NCI-H526 (cell line): ENCODE measurements at places on chromosomes 2 and 18.

DNA sequence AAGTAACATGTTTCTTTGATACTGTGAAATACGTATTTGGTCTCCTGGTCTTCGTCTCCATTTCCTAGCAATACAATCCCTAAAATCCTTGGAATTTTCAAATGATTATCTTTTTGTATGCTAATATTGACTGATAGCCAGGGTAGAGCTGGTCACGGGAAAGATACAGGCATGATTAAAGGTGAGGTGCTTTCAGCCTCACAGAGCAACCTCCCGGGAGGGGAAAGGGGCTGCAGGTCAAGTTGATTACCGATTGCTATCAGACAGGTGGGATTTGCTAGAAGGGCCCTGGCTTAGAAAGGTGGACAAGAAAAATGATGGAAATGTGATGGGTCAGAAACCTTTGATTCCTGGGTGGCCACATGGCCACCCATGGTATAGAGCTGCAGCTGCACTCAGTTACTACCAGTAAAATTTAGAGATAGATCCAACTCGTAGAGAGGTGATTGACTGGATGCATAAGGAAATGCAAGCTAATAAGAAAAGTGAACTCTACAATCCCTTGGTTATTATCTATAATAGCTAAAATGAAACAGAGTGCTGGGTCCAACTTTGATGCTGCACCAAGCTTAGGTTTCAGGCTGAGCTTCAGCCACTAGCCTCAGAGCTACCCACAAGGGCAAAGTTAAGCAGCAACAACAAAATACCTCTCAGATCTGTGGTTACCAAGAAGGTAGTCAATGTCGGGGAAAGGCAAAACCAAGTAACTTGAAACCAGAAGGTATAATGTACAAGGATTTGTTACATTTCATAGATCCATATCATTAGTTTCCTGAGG is 15.3 kb downstream of the YPEL5 start:
- no peak for DNase-seq

DNA sequence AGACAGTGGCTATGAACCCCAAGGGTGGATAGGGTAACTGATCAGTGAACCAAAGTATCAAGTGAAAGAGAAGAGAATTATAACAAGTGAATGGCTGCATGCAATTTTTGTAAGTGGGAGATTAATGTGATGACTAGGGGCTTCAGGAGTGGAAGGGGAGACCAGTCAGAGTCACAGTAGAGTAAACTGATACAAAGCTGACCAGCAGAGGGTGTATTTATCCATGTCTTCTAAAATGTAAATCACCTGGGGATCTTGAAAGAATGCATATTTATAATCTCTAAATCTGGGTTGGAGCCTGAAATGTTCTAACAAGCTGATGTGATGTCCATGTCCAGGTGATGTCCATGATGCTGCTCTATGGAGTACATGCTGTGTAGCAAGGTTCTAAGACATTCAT is 1351.3 kb upstream of the CHAC2 start:
- no peak for DNase-seq

DNA sequence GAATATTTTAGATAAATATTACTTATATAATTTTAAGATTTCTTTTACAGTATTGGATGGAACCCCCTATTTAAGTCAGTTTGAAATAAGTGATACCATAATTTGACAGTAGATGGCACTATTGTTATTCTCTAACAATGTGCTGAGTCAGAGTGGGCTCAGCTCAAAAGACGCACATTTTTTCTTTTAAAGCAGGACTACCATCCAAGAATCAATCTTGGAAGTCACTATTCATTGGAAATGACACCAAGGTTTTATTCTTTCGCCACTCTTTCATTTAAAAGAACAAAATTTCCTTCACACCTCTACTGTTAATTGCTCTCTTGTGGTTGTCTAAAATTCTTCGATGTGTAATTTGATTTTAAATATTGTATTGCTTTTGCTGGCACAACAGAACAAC is 32.6 kb upstream of the SPAG16 start:
- peak; percentile 76 for DNase-seq

GRCh38 chr18:75029481-75029880 is 179.5 kb downstream of the PTGR3 start:
- no peak for DNase-seq

DNA sequence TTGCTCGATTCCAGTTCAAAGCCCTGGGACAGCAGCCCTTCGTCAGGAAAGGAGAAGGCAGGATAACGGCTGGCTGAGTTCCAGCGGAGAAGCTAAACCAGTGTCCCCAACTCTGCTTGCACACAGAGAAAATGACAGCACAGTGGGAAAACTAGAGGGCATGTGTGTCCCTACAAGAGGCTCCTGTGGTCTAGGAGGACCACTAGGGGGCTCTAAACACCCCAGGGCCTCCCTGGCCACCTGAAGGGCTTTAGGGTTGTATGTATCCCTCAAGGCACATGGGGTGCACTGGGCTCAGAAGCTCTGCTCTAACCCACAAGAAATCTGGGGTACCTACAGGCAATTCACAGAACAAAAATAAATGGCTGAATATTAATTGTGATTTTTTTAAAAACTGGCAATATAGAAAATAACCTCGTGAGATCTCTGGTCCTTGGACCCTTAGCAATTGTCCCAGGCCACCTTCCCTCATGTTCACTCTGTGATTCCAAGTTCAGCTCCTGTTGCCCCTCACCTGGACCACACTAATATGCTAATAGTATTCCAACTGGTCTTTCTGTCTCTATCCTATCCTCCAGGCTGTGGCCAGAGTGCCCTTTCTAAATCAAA is 17.5 kb downstream of the STAT1 start:
- DNase-seq: no peak

- peak; percentile 92 for DNase-seq
These were observed 168.4 kb upstream of the PKDCC start for GRCh38 chr2:41879235-41879916.

- no peak for DNase-seq
These were observed 31.6 kb upstream of the VWC2L start for GRCh38 chr2:214379227-214379626.

DNA sequence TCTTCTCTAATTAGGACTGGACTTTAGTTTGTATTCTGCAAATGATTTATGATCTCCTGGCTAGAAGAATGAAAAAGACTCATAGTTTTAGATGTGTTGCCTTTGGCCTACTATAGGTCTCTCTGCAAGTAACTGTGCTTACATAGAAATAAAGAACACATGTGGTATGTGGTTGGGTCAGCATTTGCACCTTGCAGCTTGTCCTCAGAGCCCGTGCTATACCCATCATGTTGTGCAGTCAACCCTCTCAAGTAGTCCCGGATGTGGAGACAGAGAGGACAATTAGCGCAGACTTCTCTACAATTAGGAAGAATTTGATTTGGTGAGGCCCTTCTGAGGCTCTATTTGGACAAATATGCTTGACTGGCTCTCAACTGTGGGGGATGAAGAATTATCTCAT is 203.7 kb upstream of the ITGA4 start:
- DNase-seq: no peak

GRCh38 chr2:239264492-239264837 is 136.4 kb downstream of the HDAC4 start:
- no peak for DNase-seq

GRCh38 chr2:232888839-232889529 is 18.9 kb downstream of the SNORC start:
- no peak for DNase-seq

GRCh38 chr2:120522151-120522751 is 176.3 kb downstream of the INHBB start:
- no peak for DNase-seq

- no peak for DNase-seq
These were observed 90.2 kb downstream of the SMAD7 start for GRCh38 chr18:48860269-48861180.

- no peak for DNase-seq
These were observed 315.9 kb upstream of the THUMPD2 start for GRCh38 chr2:40095000-40095399.

DNA sequence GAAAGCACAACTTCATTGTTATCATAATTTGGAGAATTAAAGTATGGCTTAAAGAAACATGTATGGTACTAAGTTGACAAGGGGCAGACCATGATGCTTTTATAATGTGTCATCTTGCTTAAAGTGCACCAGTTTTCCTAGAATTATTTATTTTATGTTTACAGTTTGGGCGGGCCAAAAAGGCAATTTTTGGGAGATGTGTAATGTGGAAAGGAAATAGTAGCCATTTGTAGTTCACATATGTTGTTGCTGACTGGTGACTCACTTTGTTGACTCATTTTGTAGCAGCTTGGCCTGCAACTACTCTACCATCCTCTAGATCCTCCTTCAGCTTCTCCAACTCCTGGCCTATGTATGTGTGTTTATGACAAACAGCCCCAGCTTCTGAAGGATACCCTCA is 7.7 kb downstream of the ZSCAN30 start:
- no peak for DNase-seq

- DNase-seq: no peak
These were observed 38.9 kb downstream of the PRKRA start for GRCh38 chr2:178412047-178412446.

- no peak for DNase-seq
These were observed 98.8 kb downstream of the ADCYAP1 start for GRCh38 chr18:1003499-1003898.

DNA sequence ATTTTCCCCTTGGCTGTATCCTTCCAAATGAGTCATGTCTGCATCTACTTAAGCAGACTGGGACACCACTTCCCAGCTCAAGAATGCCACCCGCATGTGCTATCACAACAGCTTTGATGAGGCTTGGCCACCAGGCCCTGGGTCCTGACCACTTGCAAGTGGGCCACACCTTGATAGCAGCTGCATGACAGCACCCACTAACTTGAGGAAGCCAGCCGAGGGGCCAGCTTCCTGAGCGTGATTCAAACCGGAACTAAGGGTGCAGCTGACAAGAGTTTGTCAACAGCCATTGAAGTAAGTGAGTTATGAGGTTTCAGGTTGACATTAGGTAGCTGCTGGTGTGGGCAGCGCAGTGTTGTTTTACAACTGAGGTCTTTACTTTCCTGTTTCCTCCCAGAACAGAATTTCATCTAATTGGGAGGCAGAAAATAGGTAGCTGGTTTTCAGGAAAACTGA is 54.4 kb downstream of the EPHA4 start:
- DNase-seq: no peak

GRCh38 chr2:11404376-11405073 is 60.1 kb upstream of the ROCK2 start:
- no peak for DNase-seq

DNA sequence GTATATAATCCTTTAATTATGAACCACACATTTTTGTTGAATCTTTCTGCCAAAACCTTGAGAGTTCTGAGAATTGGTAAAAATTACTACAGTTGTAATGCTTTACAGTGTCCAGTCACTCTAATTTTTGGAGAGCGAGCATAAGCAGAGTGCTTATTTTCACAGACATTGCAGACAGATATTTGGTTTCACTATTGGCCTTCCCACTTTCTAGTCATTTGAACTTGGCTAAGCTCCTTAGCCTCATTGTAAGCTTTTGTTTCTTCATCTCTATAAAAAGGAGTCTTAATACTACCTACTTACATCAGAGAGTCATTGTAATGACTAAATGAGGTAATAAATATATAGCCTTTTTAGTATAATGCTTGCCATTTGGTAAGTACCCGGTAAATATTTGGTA is 80.4 kb downstream of the LCLAT1 start:
- no peak for DNase-seq

DNA sequence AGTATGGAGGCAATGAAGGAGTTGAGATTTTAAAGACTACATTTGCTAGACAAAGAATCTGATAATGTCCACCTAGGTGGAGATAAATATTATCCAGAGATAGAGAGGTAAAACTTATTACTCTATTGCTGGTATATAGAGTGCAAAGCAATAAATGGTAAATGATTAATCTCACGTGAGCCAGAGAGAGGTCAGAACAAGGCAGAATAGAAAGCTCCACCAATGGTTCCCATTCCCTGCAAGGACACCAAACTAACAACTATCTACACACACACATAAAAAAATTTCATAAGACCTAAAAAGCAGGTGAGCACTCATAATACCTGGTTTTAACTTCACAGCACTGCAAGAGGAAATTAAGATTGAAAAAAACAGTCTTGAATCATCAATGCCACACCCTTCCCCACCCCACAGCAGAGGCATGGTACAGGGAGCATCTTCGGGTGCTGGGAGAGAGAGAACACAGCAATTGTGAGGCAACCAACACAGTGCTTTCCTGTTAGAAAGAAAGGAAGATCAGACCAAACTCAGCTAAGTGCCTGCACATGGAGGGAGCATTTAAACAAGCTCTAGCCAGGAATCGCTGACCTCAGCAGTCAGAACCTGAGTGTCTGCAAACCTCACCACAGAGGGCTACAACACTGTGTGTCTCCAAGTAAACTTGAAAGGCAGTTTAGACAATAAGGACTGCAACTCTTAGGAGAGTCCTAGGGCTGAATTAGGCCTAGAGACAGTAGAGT is 1432.6 kb upstream of the TMEFF2 start:
- no peak for DNase-seq

- DNase-seq: no peak
These were observed 1061.6 kb upstream of the FAM98A start for GRCh38 chr2:34660741-34661140.

- no peak for DNase-seq
These were observed 19.7 kb downstream of the SH3BP4 start for GRCh38 chr2:234971496-234971895.

DNA sequence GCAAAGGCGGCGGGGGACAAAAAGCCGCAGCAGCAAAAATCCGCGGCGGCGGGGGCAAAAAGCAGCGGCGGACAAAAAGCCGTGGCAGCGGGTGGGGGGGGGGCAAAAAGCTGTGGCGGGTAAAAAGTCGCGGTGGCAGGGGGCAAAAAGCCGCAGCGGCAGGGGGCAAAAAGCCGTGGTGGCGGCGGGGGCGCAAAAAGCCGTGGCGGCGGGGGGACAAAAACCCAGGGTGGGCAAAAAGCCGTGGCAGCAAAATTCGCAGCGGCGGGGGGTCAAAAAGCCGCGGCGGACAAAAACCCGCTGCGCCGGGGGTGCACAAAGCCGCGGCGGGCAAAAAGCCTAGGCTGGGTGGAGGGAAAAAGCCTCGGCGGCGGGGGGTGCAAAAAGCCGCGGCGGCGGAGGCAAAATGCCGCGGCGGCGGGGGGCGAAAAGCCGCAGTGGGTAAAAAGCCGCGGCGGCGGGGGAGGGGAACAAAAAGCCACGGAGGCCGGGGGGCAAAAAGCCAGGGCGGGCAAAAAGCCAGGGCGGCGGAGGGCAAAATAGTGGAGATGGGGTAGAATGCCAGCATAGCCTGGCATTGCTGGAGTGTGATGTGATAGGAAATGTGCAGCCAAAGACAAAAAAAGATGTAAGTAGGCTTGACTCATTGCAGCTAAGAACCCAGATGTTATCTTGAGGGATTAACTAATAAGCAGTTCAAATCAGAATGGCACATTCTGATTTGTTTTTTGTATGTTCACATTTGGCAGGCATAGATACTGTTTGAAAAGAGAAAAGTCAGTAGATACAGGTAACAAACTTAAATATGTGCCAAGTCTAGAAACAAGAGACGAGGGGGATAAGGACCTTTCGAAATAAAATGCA is 1076.3 kb downstream of the RPIA start:
- no peak for DNase-seq

DNA sequence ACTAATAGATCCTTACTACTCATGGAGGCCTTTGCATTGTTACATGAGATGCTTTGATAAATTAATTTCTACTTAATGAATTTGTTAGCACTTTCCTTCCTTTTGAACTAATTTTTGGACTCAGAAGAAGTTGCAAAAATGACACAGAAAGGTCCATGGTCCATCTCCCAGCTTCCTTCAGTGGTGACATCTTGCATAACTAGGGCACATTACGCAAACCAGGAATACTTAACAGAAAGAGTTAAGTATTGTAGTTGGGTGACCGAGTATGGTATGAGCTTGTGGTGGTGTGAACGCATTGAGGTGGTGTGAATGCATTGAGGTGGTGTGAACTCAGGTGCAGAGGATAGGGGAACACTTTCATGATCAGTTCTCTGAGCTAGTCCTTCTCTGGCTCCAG is 151.1 kb upstream of the TWIST2 start:
- no peak for DNase-seq
